ENCODE measurements at places on chromosomes 1 and 21. TPM values are rescaled to one million over a fixed set of nuclear protein-coding genes. Genes with fewer than 3 reads are reported as not detected.

GRCh38 chr1:10830961-10831668, 34.7 kb upstream of the CASZ1 start:
- DNase-seq: no peak

PLPP3 gene
- polyA plus RNA-seq: 11.3 TPM

TNNI3K gene
- polyA plus RNA-seq: 0.86 TPM

CCDC30 gene
- 0.19 TPM for polyA plus RNA-seq

ZNF683 gene
- polyA plus RNA-seq: not detected

GRCh38 chr1:153587314-153587713, 21.7 kb upstream of the S100A2 start:
- no peak for DNase-seq

- DNase-seq: no peak
Measured at GRCh38 chr21:19609611-19610010, 1206.0 kb upstream of the TMPRSS15 start.

DNASE2B gene
- polyA plus RNA-seq: not detected

- DNase-seq: no peak
Measured at GRCh38 chr1:221343607-221344006, 398.3 kb downstream of the DUSP10 start.

GRCh38 chr1:243623841-243624240, 226.2 kb downstream of the AKT3 start:
- DNase-seq: peak; percentile 35

Data from endothelial cell of umbilical vein (primary cell).